ENCODE measurements at places on chromosomes 2 and 18.

DNA sequence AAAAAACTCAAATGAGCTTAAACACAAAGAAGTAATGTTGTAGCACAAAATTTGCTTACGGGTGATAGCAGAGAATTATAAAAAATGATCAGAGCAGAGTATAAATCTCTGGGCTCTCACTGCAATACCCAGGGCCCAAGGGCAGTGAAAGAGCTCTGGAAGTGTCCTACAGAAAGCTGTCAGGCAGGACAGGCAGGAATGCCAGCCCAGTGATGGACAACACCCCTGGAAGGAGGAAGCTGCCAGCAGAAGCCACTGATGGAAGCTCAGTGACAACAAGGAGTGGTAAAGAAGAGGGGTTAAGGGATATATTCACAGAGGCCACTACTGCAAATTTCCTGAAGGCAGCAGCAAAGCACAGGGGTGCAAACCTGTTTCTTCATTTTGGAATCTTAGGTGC is 214.9 kb downstream of the L3MBTL4 start:
- DNase-seq, result no peak

DNA sequence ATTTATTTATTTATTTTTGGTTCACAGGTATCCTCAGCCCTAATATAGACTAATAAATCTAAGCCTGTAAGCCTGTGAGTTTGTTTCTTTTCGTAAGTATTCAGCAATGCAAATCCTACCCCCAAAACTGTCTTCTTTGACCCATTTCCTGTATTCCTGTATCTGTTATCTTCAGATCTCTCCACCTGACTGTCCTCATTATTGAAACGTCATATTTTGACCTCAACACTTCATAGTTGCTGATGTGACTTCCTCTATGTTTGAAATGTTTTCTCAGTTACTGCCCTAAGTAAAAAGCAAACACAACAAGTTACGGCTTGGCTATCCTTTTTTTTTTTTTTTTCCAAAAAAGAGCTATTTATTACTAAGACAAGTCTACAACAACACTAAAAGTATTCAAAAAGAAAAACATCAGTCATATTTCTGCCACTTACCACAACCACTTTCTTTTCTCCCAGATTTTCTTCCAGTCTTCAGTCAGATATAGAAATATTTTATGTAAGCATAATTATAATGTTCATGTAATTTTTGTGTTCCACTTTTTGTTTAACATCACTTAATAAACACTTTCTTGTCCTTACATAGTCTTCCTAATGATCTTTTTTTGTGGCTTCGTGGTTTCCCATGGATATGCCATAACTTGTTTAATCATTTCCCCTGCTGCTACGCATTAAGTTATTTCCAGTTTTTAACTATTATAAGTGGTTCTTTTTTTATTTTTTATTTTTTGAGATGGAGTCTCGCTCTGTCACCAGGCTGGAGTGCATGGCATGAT is 45.0 kb upstream of the EML4 start:
- peak; percentile 87 for DNase-seq

DNA sequence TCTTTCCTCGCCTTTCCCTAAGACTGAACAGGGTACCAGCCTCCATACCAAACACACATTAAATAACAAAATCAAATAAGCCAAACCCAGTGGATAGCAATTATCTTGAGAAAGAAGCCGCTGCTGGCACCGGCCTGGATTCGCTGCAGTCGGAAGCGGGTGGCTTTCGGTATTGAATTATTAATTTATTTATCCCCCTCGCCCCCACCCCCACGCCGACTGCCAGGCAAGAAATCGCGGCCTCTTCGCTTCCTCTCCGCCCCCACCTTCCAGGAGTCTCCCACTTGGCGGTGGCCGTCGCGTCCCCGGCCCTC is 370 bp upstream of the ZNF804A start:
- no peak for DNase-seq

DNA sequence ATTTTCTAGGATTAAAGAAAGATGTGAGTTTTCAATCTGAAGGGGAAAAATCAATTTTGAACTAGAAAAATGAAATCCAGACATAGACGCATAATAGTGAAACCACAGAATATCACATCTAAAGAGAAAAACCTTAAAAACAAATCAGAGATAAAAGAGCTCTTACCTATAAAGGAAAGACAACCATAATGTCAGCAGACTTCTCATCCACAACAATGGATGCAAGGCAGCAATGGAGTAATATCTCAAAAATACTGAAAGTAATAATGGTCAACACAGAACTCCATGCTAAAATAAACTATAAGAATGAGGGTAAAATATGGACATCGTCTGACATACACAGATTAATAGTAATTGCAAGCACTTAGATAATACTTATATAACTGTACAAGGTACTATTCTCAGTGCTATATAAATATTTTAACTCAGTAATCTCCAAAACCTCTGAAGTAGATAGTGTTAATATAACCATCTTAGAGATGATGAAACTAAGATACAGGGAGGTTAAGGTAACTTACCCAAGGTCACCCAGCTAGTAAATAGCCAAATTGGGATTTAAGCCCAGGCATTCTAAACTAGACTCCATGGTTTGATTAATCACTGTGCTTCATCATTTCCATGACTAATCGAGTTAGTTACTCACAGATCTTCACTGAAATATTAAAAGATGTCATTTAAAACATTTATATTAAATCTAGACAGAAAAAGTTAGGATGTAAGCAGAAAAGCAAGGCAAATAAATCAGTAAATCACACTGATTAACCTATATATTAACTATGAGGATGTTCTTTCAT is 89.4 kb upstream of the SPTBN1 start:
- DNase-seq, result no peak

GRCh38 chr2:74001781-74002504 is 17.2 kb downstream of the TET3 start:
- DNase-seq, result no peak

GRCh38 chr2:144452989-144453336 is 67.0 kb downstream of the ZEB2 start:
- no peak for DNase-seq

Data from central memory CD4-positive, alpha-beta T cell (primary cell).